Fibroblast of mammary gland (primary cell): ENCODE measurements at places on chromosomes 4 and X.
A peak's percentile ranks its signal among the peaks of the same experiment; 100 is the strongest.

GRCh38 chr4:85107553-85107952 is 141.1 kb upstream of the WDFY3 start:
- no peak for DNase-seq

- DNase-seq: no peak
Measured at GRCh38 chr4:114178392-114178791, 198.9 kb upstream of the ARSJ start.

- peak; percentile 93 for DNase-seq
Measured at GRCh38 chr4:89111833-89112563, 665 bp downstream of the TIGD2 start.

- no peak for DNase-seq
Measured at GRCh38 chr4:13857800-13858199, 230.3 kb upstream of the BOD1L1 start.

- no peak for DNase-seq
Measured at GRCh38 chr4:87033902-87034301, 99.1 kb downstream of the AFF1 start.

DNA sequence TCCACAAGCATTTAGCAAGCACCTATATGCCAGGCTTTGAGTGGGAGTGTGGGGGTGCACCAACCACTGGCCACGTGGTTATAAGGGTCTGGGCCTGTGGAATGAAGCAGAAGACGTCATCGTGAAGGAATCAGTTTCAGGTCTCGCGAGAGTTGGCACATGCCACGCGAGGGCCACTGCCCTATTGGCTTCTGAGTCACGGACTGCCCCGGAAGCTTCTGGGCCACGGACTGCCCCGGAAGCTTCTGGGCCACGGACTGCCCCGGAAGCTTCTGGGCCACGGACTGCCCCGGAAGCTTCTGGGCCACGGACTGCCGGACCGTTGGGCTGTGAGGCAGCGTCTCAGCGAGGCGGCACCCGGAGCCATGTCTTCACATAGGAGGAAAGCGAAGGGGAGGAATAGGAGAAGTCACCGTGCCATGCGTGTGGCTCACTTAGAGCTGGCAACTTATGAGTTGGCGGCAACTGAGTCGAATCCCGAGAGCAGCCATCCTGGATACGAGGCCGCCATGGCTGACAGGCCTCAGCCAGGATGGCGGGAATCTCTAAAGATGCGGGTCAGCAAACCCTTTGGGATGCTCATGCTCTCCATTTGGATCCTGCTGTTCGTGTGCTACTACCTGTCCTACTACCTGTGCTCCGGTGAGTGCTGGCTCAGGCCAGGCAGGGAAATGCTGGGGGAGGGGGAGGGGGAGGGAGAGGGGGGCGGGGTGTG is at the start of gene FMR1NB:
TSS of gene FMR1NB (plus strand) at position 300 of the 715 bp plus-strand sequence. CDS start at position 366, 66 bp downstream.
- no peak for DNase-seq

GRCh38 chrX:152831391-152831790 is 528 bp downstream of the NSDHL start:
- no peak for DNase-seq

GRCh38 chrX:138853936-138854335 is 142.4 kb upstream of the FGF13 start:
- DNase-seq: no peak

- no peak for DNase-seq
Measured at GRCh38 chr4:61605984-61606383, 405.9 kb downstream of the ADGRL3 start.

GRCh38 chrX:68912113-68912512 is 83.3 kb downstream of the EFNB1 start:
- DNase-seq: no peak

DNA sequence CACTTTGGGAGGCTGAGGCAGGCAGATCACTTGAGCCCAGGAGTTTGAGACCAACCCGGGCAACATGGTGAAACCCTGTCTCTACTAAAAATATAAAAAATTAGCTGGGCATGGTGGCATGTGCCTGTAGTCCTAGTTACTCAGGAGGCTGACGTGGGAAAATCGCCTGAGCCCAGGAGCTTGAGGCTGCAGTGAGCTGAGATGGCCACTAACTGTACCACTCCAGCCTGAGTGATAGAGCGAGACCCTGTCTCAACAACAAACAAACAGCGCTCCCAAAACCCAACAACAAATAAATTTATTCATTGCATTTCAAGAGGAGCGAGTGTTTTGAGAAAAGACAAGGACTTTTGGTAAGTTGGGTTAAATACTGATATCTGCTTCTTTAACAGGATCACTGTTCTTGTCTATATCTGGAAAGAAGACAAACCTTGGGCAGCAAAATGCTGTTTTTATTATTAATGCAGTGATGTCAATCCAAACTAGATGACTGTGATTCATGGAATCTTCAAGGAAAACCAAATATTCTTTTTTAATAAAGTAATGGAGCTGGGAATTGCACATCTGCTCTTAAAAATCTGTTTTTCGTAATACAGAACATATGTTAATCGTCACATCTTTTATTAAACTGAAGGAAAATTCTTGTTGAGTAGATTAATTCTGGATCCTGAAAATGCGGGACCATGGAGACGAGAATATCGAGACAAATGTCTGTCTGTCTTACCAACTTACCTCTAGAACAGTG is 90.8 kb upstream of the LIMCH1 start:
- DNase-seq: no peak

DNA sequence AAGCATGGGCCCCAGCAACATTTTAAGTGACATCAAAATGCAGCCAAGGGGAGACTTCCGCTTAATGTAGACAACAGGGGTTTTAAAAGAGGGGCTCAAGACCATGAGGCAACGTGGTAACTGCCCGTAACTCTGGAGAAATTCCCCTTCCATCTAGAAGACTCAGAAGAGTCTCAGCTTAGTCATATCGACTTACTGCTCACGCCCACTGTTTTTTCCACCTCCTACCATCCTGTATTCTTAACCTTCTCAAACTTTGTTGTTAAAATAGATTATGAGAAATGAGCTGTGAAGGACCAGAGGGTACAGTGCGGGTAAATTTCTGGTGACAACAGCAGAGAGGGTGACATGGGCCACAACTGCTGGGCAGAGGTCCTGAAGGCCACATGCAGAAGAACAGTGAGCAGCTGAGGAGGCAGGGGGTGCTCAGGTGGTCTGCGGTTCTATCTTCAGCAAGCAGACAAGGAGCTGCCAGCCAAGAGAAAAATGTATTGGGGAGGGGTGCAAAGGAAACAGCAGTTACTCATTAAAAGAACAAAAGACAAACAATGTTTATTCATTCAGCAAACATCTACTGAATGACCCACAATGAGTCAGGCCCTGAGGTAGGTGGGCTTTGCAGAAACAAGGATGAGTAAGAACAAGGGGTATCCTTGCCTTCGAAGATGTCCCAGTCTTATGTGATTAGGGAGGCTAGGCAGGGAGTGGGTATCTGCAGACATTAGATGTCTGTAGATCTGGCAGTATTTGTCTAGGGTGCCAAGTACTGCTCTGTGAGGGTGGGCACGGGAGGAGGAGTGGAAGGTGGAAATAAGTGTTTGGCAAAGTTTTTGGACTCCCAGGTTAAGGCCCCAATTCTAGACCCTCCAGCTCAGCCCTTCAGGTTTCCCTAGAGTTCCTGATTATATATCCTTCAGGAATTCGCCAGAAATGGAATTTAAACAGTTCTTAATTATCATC is 175.3 kb downstream of the TSPAN5 start:
- peak; percentile 82 for DNase-seq

DNA sequence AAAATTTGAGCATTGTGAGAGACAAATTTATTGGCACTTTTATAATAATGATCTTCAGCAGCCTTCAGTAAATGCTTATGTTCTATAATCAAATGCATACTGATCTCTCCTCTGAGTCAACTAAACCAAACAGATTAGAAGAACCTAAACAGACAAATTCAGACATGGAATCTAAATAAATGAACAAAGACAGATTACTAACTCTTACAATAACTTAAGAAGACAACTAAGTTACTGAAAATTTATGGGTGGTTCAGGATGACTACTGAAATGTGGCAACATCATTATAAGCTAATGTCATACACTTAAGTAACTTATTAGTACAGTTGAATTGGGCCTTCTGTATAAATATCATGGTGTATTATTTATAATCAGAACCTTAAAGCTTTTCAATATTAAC is 127.3 kb downstream of the NEK1 start:
- DNase-seq: peak; percentile 53

DNA sequence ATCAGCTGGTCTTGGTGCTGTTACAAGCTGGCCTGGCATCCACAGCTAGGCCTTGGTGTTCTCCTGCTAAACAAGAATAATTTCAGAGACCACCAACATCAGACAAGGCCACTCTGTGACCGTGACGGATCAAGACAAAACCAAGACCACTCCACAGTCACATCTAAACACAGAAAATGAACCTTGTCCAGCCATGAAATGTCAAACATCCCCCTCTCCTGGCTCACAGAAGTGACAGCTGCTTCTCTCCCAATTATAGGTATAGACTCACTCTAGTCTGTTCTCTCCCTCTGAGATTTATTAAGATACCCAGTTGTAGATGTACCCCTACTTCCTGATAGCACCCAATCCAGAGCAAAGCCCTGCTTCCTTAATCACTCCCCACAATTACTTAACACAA is 40.4 kb downstream of the EFHC2 start:
- DNase-seq: no peak

DNA sequence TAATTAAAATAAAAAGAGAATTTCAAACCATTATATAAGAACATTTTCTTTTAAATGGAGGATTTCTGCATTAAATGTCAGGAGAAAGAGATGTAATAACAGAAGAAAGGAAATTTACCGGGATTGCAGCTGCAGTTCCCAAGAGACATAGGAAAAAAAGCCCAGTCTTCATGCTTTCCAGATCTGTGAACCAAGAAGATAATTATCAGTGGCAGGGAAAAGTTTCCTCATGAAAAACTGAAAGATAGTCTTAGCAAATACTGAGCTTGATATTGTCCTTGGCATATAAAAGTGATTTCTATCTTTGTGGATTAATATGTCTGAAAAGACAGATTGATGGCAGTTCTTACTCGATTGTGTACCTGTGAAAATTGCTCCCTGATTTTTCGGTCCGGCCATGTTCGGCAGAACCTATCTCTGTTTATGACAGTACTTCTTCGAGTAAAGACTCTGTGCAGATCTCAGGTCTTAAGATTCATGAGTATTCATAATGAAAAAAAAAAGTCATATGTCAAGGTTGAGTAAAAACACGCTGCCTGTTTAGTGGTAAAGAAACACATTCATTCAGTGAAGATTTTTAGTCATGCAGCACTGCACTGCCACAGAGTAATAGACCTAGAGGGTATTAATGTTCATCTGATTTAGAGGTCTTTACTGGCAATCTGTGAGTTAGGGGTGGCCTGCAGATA is 29.6 kb downstream of the SPARCL1 start:
- no peak for DNase-seq

GRCh38 chr4:3393171-3393570 is 48.6 kb upstream of the HGFAC start:
- DNase-seq: no peak

DNA sequence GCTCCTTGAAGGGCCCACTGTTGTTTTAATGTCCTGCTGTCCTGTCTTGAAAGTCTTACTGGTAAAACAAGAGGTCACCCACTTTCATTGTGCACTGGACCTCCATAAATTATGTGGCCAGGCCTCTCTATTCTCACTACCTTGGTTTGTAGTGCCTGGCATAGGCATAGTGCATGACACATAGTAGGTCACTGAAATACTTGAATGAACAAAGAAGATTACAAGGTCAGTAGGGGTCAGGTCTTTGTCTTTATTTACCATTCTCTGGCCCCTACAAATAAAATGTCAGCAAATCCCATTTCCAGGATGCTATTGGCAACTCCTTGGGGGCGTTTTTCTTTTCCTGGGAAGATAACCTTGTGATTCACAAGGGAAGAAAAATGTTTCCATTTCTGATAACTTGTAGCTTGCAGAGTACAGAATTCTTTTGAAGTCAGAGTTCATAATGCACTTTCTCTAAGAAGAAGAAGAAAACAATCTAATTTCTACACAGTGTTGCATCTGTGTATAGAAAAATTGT is 1.4 kb downstream of the PGM2 start:
- peak; percentile 4 for DNase-seq

DNA sequence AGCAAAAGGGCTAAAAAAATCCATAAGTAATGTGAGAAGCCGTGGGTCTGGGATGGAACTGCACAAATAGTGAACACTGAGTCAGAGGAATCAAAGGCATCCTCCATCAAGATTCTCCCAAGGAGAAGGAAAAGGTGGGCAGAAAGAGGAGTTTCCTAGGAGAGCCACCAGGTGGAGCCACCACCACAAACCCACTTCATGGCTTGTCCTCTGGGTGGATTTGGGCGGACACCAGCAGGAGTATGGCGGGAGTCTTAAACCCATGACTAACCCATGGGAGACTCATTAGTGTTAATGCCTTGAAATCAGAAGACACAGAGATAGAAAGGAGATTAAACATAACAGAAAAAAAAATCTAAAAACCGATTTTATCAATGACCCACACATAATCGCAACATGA is 147.7 kb downstream of the SH3KBP1 start:
- peak; percentile 83 for DNase-seq

GRCh38 chr4:90889171-90889570 is 762.0 kb downstream of the CCSER1 start:
- no peak for DNase-seq

- no peak for DNase-seq
Measured at GRCh38 chr4:185379326-185380295, 16.1 kb downstream of the LRP2BP start.

DNA sequence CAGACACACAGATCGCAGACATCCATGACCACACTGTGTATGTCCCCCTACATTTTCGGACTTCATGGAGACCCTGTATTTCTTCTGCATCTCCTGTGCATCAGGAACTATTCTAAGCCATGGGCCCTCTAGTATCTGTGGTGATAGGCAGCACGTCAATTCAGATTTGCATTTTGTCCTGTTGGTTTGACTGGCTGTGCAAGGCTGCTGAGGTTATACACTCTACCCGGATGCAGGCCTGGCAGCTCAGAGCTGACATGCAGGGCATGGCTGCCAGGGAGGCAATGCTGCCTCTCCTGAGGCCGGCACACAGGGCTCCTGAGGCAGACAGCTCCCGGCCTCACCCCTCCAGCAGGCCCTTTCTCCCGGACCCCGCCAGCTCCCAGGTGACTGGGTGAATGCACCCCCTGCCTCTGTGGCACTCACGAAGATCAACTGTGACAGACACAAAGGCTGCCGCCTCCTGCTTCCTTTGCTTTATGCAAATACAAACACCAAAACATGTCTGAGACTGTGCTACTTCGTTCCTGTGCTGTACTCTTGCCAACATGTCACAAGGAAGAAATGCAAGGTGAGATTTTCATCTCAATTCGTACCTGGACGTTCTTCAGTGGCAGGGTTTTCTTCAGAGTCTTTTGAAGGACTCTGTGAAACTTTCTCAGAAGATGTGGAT is 51.0 kb downstream of the NSG1 start:
- DNase-seq: no peak

GRCh38 chr4:168585168-168586091 is 88.6 kb downstream of the PALLD start:
- peak; percentile 87 for DNase-seq
